ENCODE measurements at places on chromosomes 7 and 10. TPM values are rescaled to one million over a fixed set of nuclear protein-coding genes. Genes with fewer than 3 reads are reported as not detected.

- no peak for DNase-seq
- peak overlapping the region; percentile 18 for H3K4me3 ChIP-seq
- peak overlapping the region; percentile 92 for H3K27ac ChIP-seq
- H3K4me1 ChIP-seq: peaks cover 5% of the 10 kb centered on the region
- H3K27me3 ChIP-seq: no peaks in the 10 kb centered on the region
- peaks cover 29% of the 10 kb centered on the region for H3K36me3 ChIP-seq
Measured at GRCh38 chr7:142784716-142785115, 13.9 kb downstream of the PRSS2 start.

Gene NRCAM
- total RNA-seq: 3.9 TPM

DNA sequence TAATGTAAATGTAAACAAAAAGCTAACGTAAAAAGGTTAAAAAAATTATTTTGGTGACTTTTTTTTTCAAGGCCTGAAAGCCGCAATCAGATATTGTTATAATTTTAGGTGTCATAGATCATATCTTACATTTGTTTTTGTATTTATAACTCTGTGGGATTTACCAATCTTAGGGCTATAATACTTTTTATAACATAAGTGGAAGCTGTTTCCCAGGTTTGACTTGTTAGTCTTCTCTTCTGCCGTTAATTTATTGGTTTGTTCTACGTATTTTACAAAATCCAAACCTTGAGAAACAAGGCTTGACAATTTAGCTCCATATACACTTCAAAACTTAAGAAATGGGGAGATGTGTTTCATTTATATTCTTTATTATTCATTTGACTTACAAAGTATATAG is 119.4 kb downstream of the EVX1 start:
- no peak overlapping the region for H3K4me3 ChIP-seq
- H3K4me1 ChIP-seq: no peaks in the 10 kb centered on the region
- H3K36me3 ChIP-seq: no peaks in the 10 kb centered on the region
- DNase-seq: no peak
- H3K27ac ChIP-seq: no peak overlapping the region
- H3K27me3 ChIP-seq: peaks cover 26% of the 10 kb centered on the region

DNA sequence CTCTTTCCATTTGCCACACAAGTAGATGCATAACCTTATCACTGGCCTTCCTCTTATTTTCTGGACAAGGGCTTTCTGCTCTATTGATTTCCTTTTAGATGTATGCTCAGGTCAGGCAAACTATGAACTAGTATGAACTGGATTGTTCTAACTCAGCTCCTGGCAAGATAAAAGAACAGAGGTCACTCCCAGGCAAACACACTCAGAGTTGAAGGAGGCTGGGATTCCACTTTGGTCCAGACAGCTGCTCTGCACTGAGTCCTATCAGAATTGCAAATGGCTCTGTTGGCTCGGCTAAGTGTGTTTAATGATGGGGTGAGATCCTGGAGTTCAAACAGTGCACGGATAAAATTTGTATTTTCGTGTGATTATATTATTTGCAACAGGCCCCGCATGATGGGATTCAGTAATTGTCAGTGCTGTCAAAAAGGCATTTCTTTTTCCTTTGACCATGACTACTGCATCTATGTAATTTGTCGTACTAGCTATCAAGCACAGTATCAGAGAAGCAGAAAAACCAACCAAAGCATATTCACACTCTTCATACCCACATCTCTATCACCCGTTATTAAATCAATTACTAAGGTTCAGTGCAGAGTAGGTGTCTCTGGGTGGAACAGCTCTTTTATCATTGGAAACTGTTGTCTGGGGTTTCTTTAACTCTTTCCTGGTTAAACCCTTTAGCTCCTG is 288.1 kb upstream of the PRKCQ start:
- peaks cover 9% of the 10 kb centered on the region for H3K27me3 ChIP-seq
- H3K36me3 ChIP-seq: no peaks in the 10 kb centered on the region
- no peak overlapping the region for H3K27ac ChIP-seq
- no peak overlapping the region for H3K4me3 ChIP-seq
- DNase-seq: no peak

Gene NKX2-3
- not detected for total RNA-seq

- no peak overlapping the region for H3K27ac ChIP-seq
- H3K4me3 ChIP-seq: no peak overlapping the region
- DNase-seq: no peak
- no peaks in the 10 kb centered on the region for H3K36me3 ChIP-seq
Measured at GRCh38 chr7:81780914-81781693, 11.3 kb upstream of the HGF start.

DNA sequence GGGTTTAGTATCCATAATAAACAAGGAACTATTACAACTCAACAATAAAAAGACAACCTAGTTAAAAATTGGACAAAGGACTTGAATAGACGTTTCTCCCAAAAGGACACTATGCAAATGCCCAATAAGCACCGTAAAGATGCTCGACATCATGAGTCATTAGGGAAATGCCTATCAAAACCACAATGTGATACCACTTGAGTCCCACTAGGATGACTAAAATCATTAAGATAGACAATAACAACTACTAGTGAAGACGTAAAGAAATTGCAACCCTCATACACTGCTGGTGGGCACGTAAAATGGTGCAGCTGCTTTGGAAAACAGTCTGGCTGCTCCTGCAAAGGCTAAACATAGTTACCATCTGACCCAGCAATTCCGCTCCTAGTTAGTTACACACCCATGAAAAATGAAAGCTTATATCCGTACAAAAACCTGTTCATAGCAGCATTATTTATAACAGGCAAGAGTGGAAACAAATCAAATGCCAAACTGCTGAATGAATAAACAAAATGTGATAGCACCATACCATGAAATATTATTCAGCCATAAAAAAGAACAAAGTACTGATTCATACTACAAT is 17.3 kb downstream of the CCDC3 start:
- no peaks in the 10 kb centered on the region for H3K27me3 ChIP-seq
- no peak overlapping the region for H3K27ac ChIP-seq
- H3K4me1 ChIP-seq: no peaks in the 10 kb centered on the region
- no peak overlapping the region for H3K4me3 ChIP-seq
- no peak for DNase-seq

DNA sequence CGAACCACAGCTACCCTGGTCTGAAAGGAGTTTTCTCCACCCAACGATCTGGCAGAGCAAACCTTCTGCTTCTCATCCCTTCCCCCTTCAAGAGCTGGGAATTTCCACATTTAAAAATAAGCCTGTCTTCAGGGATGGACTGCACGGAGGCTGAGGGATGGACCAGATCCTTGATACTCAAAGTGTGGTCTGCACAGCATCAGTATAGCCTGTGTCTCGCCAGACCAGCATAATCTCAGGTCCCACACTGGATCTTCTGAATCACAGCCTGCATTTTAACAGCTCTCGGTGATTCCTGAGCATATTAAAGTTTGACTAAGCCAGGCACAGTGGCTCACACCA is 7.1 kb downstream of the KCNMA1 start:
- DNase-seq: no peak
- peaks cover 18% of the 10 kb centered on the region for H3K27me3 ChIP-seq
- no peaks in the 10 kb centered on the region for H3K36me3 ChIP-seq
- H3K4me1 ChIP-seq: peaks cover under 1% of the 10 kb centered on the region

Gene COL17A1
- total RNA-seq: not detected

All from activated naive CD8-positive, alpha-beta T cell treated with anti-CD3 and anti-CD28 coated beads for 36 hours (primary cell).